Memory B cell (primary cell): ENCODE measurements at places on chromosomes 5 and 9.

GRCh38 chr9:111644195-111644772 lies 13.2 kb downstream of the DNAJC25 start:
- H3K36me3 ChIP-seq: peaks cover 8% of the 10 kb centered on the region
- no peak overlapping the region for H3K27ac ChIP-seq
- H3K4me3 ChIP-seq: no peak overlapping the region
- no peak for DNase-seq
- H3K27me3 ChIP-seq: no peaks in the 10 kb centered on the region

- no peak for DNase-seq
- no peak overlapping the region for H3K27ac ChIP-seq
- H3K27me3 ChIP-seq: no peaks in the 10 kb centered on the region
- H3K36me3 ChIP-seq: no peaks in the 10 kb centered on the region
- no peaks in the 10 kb centered on the region for H3K4me1 ChIP-seq
Measured at GRCh38 chr9:124735121-124735520, 36.0 kb downstream of the NR6A1 start.

- no peak overlapping the region for H3K27ac ChIP-seq
- H3K36me3 ChIP-seq: no peaks in the 10 kb centered on the region
- no peaks in the 10 kb centered on the region for H3K27me3 ChIP-seq
Measured at GRCh38 chr5:111735583-111736270, 21.3 kb downstream of the NREP start.

DNA sequence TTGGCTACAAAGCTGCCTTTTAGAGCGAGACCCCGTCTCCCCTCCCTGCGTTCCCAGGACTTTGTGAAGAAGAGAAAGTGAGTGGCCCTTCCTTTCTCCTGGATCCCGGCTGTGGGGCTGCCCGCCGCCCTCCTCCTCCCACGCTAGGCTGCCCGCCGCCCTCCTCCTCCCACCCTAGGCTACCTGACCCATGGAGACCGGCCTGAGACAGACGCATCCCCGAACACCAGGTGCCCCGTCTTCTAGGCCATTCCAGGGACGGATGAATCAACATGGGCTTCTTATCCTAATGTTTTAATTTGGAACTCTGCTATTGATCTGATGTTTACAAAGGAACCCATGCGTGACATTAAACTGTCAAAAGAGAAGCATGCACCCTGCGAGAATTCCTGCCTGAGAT lies 117.3 kb upstream of the LPCAT1 start:
- no peak overlapping the region for H3K4me3 ChIP-seq
- H3K27ac ChIP-seq: no peak overlapping the region
- H3K4me1 ChIP-seq: peaks cover 5% of the 10 kb centered on the region
- no peaks in the 10 kb centered on the region for H3K36me3 ChIP-seq

DNA sequence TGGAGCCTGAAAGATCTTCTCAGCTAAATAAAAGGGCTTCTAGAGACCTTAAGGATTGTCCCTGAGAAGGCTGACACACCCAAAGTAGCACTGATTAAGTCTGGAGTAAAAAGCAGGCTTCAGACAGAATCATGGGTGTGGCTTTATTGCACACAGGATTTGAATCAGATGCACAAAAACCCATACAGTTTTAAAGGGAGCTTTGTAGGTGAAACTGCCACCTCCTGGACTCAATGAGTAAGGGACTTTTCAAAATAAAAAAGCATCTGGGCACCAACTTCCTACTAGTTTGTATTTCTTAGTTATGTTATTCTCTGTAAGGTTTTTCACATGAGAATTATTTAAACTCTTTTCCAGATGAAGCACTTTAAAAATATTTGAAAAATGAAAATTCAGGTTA lies 129.4 kb downstream of the EDIL3 start:
- no peaks in the 10 kb centered on the region for H3K27me3 ChIP-seq
- no peak for DNase-seq
- no peak overlapping the region for H3K27ac ChIP-seq

DNA sequence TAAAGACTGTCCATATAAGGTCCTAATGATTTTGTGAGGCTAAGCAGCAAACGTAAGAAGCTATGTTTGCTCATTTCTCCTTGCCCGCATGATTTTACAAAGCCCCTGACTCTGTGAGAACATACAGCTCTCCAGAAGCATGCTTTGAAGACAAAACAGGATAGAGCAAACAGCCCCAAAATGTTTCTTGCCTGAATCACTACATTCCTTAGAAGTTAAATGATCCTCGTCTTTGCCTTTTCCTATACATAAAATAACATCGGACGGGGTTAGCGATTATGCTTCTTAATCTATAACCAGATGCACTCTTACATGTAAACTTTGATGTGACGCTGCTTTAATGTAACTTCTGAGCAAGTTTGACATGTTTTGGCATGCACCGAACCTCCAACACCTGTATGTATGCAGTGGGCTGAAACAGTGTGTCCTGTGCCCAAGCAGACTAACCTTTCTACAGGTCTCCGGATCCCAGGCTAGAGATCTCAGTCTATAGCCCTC lies 353.7 kb downstream of the CETN3 start:
- no peak overlapping the region for H3K4me3 ChIP-seq
- no peak for DNase-seq
- H3K36me3 ChIP-seq: no peaks in the 10 kb centered on the region
- no peak overlapping the region for H3K27ac ChIP-seq
- H3K4me1 ChIP-seq: no peaks in the 10 kb centered on the region

DNA sequence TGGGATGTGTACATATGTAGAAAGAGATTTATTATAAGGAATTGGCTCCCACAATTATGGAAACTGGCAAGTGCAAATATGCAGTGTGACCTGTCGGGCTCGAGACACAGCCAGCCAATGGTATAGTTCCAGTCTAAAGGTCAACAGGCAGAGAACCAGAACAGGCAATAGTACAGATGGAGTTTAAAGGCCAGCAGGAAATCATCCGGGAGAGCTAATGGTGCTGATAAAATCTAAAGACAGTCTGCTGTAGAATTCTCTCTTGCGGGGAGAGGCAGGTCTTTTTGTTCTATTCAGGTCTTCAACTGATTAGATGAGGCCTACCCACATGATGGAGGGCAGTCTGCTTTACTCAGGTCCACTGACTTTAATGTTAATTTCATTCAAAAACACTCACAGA lies 21.8 kb downstream of the ANKRD31 start:
- H3K27me3 ChIP-seq: peaks cover 7% of the 10 kb centered on the region
- no peaks in the 10 kb centered on the region for H3K4me1 ChIP-seq
- H3K36me3 ChIP-seq: peaks cover 12% of the 10 kb centered on the region
- H3K27ac ChIP-seq: no peak overlapping the region
